Activated CD4-positive, alpha-beta T cell treated with anti-CD3 and anti-CD28 coated beads, Interleukin-2, amount 10 ng/mL, durations not matched to agents 7 days and 5 days (primary cell): ENCODE measurements at places on chromosomes 1 and 21. TPM values are rescaled to one million over a fixed set of nuclear protein-coding genes. Genes with fewer than 3 reads are reported as not detected.

GRCh38 chr1:116166655-116167054 is 55.5 kb downstream of the MAB21L3 start:
- no peak for DNase-seq
- H3K4me3 ChIP-seq, result no peak overlapping the region
- peaks cover 20% of the 10 kb centered on the region for H3K4me1 ChIP-seq
- H3K27ac ChIP-seq, result no peak overlapping the region
- H3K27me3 ChIP-seq, result no peaks in the 10 kb centered on the region
- no peaks in the 10 kb centered on the region for H3K36me3 ChIP-seq

DNA sequence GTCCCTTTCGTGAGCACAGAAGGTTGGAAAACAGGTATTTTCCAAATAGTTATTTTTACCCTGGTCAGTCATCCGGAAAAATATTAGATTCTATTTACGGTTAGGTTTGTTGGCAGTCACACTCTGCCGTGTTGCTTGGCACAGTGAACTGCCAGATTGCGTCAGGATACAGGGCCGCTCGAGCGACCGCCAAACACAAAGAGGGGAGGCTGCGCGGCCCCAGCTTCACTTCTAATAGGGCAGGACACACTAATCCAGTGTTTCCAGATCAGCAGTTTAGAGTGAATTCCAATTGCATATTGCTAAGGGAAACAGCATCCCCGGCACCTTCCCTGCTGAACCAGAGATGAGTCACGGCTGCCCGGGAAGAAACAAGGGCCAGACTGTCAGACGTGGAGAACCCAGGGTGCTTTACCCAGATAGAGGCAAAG is 22.9 kb downstream of the UMODL1 start:
- no peaks in the 10 kb centered on the region for H3K36me3 ChIP-seq
- peaks cover 11% of the 10 kb centered on the region for H3K27me3 ChIP-seq

DNA sequence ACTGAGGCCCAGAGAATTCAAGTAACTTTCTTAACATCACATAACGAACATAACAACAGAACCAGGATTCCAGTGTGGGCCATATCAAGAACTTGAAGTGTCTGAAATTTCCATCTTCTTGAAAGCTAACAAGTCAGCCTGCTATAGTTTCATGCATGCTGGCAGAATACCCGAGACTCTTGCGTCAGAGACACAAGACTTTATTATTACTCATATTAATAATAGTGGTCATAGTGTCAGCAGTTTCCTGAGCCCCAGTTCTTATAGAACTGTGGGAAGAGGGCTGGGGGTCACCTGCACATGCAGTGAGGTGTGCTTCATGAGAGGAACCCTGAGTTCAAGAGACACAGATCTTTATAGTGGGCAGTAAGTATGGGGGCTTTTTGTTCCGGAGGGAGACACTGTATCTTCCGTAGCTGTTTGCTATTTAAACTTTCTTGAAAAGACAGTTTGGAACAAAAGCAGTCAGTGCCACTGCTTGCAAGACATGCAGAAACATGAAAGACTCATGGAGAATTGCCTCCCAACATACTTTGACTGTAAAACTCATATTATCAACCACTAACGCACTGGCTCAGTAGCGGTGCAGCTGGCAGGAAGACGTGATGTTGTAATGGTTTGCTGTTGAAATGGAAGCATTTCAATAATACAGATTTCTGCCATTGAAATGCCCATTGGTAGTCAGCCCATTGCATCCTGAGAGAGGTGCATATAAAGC is 339.2 kb downstream of the ADGRL2 start:
- H3K27ac ChIP-seq, result no peak overlapping the region
- no peak for DNase-seq
- H3K4me1 ChIP-seq, result no peaks in the 10 kb centered on the region
- no peak overlapping the region for H3K4me3 ChIP-seq
- H3K36me3 ChIP-seq, result no peaks in the 10 kb centered on the region

DNA sequence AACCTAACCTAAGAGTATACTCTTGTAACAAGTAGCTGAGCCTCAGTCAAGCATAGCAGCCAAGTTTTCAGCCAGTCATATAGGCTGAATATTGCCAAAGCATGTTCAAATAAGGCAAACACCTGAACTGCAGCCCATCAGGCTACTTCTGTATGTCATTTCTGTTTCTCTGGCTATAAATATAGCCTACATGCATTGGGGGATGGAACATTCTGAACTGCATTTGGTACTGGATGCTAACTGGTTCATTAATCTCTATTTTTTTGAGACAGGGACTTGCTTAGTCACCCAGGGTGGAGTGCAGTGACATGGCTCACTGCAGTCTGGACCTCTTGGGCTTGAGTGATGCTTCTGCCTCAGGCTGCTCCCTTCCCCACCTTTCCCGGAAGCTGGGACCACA is 37.3 kb downstream of the MAST2 start:
- H3K4me1 ChIP-seq, result peaks cover 14% of the 10 kb centered on the region
- no peaks in the 10 kb centered on the region for H3K36me3 ChIP-seq
- no peak for DNase-seq
- no peaks in the 10 kb centered on the region for H3K27me3 ChIP-seq
- no peak overlapping the region for H3K27ac ChIP-seq
- no peak overlapping the region for H3K4me3 ChIP-seq

SYF2 gene
- total RNA-seq, result 53.0 TPM
